ENCODE measurements at places on chromosomes 4 and X.

DNA sequence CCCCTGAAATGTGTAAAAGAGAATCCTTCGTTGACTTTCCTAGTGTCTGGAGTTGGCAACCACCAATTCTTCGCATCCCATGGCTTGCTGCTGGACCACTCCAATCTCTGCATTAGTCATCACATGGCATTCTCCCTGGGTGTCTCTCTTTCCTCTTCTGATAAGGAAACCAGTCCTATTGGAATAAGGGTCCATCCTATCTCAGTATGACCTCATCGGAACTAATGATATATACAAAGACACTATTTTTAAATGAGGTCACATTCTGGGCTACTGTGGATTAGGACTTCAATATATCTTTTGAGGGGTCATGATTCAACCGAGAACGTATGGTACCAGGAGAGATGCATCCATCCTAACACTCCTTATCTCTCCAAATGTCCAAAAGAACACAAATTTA, 259.1 kb upstream of the CPEB2 start:
- DNase-seq, result no peak

GRCh38 chrX:104113222-104113965, 1.1 kb downstream of the ZCCHC18 start:
- DNase-seq, result peak; percentile 6

DNA sequence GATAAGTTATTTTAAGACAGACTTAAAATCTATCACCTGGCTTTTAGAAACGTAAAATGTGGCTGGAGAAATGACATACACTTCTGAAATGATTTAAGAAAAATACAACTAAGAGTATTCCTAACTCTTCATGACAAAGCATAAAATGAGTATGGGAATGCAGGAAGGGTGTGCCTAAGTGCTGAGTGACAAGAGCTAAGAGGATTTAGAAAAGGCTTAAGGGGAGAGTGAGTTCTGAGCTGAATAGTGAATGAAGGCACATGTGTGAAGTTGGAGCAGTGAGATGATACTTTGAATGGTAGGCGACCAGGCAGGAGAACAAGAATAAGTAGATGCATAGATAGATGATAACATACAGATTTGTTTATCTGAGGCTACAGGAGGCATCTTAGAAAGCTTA, 458.3 kb upstream of the TENM3 start:
- DNase-seq, result no peak

- no peak for DNase-seq
Observed at GRCh38 chr4:132651196-132651595, 497.9 kb upstream of the PCDH10 start.
